NCI-H2029 (cell line): ENCODE measurements at places on chromosomes 6 and 20.
A peak's percentile ranks its signal among the peaks of the same experiment; 100 is the strongest.

DNA sequence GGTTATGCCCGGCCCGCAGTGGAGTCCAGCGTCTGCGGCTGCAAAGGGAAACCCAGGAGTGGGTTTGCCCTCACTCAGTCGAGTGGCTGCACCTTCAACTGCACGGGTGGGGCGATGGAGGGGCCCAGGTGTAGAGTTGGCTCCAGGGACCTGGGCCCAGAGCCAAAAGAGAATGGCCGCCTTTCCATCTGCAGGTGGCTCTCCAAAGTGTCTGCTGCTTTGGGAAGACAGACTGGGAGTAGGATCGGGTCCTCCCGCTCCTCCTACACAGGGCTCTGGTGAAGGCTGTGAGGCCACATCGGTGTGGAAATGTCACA, 80.1 kb downstream of the PTPN1 start:
- peak; percentile 71 for DNase-seq

DNA sequence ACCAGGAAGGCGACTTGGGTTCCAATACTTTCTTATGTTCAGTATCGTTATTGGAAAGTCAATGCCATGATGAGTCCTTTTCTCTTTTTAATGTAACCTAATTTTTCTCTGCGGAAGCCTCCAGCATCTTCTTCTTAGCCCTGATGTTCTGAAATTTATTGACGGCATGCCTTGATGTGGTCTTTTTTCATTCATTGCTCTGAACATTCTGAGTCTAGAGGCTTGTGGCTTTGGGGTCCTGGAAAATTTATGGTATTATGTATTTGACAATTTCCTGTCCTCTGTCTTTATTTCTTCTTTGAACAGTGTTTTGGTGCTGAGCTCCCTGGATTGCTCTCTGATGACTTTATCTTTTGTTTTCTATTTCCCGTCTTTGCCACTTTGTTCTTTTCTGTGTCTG, 28.7 kb upstream of the MAS1 start:
- DNase-seq, result no peak

DNA sequence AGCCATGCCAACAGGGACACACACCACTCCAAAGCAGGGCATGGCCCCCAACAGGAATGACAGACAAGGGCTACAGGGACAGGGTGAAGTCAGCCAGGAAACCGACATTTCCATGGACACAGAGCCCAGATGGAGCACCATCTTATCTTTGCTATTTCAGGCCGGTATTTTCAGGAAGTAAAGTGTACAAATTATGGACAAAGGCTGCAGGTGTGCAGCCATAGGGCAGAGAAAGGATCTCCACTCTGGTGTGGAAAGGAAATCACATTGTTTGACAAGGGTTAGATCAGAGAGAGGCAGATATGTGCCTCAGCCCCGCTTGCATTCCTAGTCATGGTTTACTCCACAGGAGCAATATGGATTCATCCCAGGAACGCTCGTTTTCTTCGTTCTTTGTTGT, 81.7 kb upstream of the SLC22A23 start:
- DNase-seq, result peak; percentile 65

DNA sequence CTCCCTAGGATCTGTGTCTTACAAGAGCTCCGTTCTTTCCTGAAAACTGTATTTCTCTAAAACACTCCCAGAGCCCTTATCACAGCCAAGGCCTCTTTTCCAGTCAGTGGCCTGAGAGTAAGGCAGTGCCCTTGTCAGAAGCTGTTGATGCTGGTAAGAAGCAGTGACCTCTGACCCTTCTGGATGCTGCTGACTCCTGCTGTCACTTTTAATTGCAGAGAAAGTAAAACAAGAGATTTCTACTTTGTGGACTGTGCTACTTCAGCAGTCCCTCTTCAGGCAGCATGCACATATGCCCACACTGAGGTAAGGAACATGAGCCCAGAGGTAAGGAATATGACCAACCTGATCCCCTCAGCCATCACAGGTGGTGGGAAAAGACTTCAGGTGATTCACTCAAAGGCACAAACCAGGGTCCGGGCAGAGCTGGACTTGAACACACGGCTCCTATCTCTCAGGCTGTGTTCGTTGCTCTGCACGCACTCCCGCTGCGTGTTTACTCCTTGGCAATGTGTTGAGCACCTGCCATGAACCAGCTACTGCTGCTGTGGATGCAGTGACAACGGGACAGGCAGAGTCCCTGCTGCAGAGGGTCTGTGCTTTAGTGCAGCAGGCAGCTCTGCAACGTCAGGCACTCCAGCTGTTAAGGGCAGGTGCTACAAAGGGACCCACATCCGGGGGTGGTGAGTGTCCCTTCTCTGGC, 201.9 kb upstream of the CST7 start:
- DNase-seq, result no peak

DNA sequence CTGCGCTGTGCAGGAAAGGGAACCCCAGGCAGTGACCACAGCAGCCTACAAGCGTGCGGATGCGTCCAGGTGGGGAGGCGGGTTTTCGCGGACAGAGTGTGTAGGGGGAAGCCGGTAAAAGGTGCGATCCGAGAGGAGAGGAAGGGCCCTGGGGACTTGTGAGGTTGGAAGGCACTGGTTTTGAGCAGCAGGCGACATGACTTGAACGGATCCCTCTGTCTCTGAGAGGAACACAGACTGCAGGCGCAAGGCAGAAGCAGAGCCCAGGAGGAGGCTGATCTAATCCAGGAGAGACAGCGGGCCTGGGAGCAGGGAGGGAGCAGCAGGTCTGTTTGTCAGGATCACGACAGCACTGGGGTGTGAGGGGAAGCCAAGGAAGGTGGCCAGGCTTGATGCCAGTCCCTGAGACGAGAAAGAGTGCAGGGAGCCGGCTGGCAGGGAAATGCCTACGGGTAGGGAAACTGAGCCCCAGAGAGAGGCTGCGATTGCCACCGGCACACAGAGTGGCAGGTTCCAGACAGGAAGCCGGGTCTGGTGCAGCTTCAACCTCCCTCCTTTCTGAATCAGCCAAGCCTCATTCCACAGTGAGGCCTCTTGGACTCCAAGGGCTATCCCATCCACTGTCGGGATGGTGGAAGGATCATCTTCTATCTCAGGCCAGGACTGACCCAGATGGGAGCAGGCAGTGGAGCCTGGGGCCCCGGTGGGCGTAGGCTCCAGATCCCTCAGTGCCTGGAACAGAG, 57.1 kb downstream of the HNF4A start:
- DNase-seq, result no peak

DNA sequence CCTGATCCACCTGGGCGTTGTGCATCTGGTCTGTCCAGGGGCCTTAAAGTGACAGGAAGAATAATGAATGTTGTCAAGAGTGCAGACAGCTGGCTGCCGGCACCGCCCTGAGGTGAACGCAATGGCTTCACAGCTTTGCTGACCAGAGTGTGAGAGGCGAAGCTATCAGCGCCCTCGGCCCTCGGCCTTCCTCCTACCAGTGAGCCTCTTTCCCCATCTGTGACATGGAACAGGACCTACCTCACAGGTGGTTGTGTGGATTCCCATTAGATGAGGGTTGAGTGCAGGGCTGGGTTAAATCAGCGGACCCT, 54.8 kb downstream of the CTCFL start:
- DNase-seq, result no peak

DNA sequence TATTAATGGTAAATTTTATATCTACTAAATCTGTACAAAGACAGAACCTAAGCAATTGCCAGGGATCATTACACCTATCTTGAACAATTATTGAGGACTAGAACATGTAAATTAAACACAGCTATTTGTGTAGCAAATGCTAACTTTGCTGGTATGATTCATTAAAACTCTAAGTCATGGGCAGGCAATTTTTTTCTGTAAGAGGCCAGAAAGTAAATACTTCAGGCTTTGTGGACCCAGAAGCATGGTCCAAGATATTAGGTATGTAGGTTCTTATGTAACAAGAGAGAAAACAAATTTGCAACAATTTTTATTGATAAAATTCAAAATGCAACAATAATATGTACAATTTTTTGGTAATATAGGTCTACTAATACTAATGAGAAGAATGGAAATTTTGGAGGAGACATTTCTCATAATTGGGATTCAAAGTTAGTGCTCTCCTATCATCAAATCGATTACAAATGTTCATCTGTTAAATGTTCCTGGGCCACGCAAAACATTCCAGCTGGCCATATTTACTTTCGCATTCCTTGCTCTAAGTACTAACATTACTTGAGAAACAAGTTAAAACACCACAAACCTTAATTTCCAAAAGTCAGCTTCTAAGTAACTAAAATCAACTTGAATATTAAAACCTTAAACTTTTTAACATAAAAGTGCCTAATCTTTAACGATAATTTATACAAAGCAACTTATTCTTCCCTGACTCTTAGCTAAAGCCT, 4.3 kb downstream of the TMEM30A start:
- DNase-seq, result no peak

DNA sequence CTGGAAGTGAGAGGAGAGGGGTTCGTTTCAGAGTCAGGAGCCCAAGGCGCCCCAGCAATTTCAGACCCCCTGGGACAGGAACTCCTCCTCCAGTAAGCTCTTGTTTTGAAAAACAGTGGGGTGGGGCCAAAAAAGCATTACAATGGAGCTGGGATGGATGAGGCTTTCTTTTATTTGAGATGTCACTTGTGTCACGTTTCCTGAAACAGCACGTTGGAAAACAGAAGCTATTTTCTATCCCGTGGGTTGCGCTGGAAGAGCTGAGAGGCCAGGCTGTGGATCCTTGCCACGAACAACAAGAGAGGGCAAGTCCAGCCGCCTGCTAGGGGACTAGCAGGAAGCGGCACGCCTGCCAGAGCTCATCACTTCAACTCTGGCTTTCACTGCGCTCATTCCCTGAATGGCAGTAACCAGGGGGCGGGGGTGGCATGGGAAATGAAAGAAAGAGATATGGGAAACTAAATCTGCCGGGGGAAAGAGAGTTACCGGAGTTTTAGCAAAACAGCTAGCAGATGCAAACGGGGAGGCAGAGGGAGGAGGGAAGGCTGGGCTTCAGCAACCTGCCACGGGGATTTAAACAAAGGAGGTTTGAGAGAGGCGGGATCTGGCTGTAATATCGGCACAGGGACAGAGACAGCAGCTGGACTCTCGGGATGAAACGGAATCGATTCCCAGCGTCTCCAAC, 34.6 kb downstream of the GCNT2 start:
- peak; percentile 81 for DNase-seq

DNA sequence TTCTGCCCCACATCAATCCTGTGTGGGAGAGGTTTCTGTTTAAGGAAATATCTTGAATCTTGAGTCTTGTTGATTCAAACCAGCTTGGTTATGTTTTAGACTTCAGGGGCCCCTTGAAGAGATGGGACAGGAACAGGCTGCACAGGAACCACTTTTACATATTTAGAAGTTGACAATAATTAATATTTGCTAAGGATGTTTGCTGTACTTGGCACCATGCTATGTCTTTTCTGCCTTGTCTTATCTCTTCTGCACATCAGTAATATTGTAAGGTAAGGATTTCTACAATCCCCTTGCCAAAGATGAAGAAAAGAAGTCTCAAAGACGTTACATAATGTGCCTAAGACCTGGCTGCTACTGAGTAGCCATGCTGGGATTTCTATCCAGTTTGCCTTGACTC, 48.0 kb upstream of the PMEPA1 start:
- no peak for DNase-seq

GRCh38 chr6:31737991-31738979, 1.5 kb upstream of the MSH5 start:
- DNase-seq, result peak; percentile 96

- DNase-seq, result no peak
Measured at GRCh38 chr6:90819483-90819882, 232.6 kb upstream of the MAP3K7 start.

DNA sequence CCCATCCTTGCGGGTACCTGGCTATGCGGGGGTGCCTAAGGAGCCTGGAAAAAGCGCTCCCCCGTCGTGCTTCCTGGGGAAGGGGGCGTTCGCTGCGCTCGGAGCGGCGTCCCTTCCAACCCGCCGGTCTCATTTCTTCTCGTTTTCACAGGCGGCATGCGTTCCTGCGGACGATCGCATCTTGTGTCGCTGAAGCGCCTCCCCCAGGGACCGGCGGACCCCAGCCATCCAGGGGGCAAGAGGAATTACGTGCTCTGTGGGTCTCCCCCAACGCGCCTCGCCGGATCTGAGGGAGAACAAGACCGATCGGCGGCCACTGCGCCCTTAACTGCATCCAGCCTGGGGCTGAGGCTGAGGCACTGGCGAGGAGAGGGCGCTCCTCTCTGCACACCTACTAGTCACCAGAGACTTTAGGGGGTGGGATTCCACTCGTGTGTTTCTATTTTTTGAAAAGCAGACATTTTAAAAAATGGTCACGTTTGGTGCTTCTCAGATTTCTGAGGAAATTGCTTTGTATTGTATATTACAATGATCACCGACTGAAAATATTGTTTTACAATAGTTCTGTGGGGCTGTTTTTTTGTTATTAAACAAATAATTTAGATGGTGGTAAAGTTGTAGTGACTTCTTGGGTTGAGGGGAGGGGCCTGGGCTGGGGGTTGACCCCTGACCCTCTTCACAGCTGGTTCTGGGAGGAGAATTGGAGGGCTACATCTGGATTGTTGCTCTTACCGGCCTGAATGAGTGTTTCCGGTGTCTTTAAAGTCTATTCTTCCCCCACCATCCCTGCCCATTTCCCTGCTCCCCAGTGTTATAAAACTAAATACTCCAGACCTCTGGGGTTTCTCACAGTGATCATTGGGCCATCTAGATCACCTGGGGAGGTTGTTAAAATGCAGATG, 1.1 kb downstream of the ID1 start:
- peak; percentile 31 for DNase-seq

- no peak for DNase-seq
Measured at GRCh38 chr6:24078200-24078599, 47.8 kb upstream of the NRSN1 start.

GRCh38 chr6:10526156-10526555, 5.0 kb downstream of the GCNT2 start:
- no peak for DNase-seq

GRCh38 chr6:27795697-27796494, 116.3 kb downstream of the OR2B2 start:
- peak; percentile 87 for DNase-seq

DNA sequence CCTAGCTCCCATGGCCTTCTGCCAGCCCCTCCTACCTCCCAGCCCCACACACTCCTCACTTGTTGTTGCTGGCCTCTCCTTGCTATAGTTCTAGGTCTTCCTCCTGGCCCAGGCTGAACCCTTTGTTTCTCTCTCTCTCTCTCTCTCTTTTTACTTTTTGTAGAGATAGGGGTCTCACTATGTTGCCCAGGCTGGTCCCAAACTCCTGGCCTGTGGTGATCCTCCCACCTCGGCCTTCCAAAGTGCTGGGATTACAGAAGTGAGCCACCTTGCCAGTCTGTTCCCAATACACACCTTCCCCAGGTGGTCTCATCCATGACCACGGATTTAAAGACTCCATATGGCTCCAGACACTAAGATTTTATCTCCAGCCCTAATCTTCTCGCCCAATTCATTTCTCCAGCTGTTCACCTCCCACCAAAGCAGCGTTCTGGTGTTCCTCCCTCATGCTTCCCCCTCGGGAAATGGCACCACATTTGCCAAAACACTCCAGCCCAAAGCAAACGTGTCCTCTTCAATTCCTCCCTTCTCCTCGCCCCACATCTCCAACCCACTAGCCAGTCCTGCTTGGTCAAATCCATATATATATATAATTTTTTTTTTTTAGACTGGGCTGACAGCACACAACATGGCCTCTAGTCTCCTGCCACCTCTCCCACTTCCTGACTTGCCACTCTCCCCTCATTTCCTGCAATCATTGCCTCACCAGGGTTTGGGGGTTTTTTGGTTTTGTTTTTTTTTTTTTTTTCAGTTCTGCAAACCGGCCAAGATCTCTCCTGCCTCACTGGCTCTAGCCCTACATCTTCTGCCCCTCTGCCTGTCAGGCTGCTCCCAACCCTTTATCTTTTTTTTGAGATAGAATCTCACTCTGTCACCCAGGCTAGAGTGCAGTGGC, 104.4 kb downstream of the NCR2 start:
- DNase-seq, result no peak
